ENCODE measurements at places on chromosomes 2 and 18.
A peak's percentile ranks its signal among the peaks of the same experiment; 100 is the strongest.

GRCh38 chr2:26245231-26245732 lies 543 bp downstream of the HADHB start:
- DNase-seq: peak; percentile 37

GRCh38 chr18:23938043-23938756 lies 76.4 kb upstream of the TTC39C start:
- DNase-seq: no peak

DNA sequence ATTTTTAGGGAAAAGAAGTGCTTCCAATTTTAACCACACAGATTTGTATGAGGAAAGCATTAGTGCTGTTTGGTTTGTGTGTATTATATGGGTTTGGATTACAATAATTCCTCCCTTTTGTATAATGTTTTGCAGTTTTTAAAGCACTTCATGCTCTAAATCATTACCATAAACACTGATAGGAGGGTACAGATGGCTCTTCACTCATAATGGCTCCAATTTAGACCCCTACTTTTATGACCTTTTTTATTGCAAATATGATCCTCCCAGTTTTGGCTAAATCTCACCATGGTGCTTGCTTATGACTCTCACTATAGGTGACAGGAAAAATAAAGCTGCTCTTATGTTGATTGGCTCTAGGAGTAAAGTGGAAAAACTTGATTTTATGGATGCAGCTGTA lies 23.8 kb upstream of the TMEM17 start:
- DNase-seq: no peak

DNA sequence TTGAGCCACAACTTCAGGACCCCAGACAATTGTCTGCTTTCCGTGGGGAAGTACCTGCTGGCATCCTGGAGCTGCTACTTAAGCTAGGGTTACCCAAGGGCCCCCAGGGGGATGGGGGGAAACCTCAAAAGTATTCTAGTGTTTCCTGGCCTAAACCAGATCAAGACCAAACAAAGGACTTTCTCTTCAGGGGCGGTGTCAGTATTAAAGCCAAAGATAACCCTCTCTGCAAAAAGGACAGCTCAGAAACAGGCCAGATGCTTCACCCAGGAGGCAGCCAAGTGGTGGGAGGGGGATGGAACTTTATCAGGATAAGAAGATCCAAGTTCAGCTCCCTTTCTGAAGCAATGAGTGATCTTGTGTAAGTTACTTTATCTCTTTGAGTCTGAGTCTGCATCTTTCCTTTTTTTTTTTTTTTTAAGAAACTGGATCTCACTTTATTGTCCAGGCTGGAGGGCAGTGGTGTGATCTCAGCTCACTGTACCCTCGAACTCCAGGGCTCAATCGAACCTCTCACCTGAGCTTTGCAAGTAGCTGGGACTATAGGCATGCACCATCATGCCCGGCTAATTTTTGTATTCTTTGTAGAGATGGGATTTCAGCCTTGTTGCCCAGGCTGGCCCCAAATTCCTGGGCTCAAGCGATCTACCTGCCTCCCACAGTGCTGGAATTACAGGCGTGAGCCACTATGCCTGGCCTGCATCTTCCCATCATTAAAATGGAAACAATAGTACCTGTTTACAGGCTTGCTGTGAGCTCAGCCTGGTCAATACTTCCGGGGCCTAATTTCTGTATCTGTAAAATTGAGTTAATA lies 151.8 kb upstream of the PTPRM start:
- DNase-seq: no peak

- DNase-seq: no peak
Measured at GRCh38 chr2:56379066-56379465, 195.3 kb downstream of the CCDC85A start.

- DNase-seq: no peak
Measured at GRCh38 chr2:170656669-170657068, 58.5 kb upstream of the SP5 start.

DNA sequence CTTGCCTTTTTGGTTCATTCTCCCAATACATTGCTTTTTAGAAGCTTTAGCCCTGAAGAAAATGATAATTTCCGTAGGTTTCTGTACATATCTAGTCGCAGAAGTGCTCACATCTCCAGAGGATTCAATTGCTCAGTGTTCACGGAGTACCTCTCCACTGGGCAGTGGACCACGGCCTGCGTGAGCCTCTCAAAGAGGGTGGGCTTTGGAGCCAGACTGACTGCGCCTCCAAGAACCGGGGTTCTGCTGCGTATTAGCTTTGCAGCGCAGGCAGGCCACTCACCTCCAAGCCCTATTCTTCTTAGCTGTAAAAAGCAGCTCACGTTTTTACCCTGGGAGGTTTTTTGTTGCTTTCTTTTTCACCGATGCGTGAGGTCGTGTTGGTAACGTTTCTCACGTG lies 35.4 kb downstream of the NTSR2 start:
- DNase-seq: no peak

- DNase-seq: no peak
Measured at GRCh38 chr2:211468217-211468616, 911.8 kb downstream of the CPS1 start.

Data from EL (cell line).